ENCODE measurements at places on chromosomes 2 and 18.

- DNase-seq = no peak
These were observed 115.0 kb downstream of the SMAD7 start for GRCh38 chr18:48835745-48836170.

DNA sequence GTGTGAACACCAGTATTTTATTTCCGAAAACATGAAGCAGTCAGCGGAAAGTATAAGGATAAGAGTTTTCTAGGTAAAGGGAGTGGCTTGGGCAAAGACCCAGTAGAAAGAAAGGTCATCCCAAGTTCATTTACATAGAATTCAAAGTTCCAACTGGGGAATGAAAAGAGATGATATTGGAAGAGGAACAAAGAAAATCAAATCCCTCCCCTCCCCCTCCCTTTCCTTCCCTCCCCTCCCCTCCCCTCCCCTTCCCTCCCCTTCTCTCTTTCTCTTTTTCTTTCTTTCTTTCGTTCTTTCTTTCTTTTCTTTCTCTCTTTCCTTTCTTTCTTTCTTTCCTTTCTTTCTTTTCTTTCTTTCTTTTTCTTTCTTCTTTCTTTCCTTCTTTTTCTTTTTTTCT is 675.7 kb upstream of the NRXN1 start:
- no peak for DNase-seq

DNA sequence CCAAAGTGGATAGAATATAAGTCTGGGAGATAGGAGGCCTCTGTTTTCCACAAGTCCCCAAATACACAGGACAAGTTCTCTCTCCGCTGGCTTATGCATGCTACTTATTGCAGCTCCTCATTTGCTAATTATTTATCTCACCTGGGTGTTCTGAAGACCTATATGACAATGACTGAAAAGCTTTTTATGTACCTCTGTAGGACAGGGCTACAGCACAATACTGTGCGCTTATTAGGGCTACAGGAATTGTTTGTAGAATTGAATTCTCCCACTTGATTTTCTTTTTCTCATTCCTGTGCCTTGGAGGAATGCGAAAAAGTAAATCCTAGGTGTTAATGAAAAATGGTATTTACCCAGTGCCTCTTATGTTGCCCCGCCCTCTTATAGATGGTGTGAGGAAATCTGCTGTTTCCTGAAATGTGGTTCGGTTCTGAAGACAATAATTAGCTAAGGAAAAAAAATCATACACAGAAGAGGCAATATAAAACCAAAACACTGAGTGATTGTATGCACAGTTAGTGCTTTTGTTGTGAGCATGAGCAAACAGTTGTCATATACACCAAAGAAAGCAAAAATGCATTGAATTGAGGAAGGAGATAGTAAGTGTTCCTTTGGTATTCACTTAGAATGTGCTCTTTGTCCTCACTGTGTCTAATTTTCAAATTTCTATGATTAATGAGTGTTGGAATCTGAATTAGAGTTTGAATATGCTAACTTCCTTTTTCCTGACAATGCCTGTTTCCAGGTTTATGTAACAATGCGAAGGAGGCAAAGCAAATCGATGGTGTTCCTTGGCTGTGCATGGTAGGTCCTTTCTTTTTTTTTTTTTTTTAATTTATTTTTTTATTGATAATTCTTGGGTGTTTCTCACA is 78.7 kb upstream of the PNPT1 start:
- DNase-seq = no peak

GRCh38 chr18:8247700-8248099 is 361.5 kb upstream of the RAB12 start:
- no peak for DNase-seq

DNA sequence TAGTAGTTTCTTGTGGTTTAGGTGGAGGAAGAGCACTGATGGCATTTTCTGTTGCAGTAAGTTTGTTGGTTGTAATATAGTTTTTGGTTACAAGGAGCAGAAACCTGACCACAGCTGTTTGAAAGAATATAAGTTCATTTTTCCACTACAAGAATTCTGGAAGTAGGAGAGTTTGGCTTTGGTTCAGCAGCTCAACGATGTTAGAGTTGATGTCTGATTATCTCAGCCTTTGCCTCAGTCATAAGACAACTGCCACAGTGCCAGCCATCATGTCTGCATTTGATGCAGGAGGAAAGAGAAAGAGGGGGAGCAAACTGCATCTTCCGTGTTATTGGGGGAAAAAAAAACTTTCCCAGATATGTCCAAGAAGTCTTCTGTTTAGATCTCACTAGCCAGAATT is 119.1 kb downstream of the LYPD1 start:
- DNase-seq = no peak

DNA sequence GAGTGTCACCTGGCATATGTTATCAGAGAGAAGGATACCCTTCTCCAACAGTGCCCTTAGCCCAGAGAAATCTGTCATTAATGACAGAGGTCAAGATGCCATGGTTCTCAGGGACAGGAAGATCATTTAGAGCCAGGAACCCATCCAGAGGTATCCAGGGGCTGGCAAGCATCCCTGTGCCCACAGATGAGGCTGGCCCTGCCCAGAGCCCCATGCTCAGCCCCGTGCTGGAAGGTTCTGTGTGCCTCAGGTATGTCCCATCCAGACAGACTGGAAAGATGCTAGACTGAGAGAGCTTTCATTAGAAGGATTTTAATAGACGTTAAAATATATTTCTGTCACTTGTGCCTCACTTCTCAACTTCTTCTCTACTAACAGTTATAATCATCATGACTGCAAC is 8.2 kb upstream of the TUBB6 start:
- DNase-seq = no peak

DNA sequence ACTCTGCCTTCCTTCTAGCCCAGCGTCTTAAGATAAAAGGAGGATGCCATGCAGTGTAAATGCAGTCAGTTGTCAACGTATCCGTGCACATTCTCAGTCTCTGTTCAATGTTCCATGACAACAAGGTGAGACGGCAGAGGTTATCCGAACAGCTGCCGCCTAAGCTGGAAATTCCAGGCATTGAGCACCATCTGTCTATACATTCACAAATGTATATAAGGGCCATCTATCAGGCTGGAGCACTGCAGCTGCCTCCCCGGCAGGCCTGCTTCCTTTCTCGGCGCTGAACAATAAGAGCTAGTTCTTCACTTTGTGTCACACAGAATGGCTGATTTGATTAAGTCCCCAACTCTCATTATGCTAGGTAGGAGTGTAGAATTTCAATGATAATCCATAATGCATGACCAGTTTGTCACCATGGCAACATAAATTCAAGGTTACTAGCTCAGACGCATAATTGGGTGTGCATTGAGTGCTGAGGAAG is 282.2 kb upstream of the SOX11 start:
- DNase-seq = peak; percentile 100

- no peak for DNase-seq
These were observed 367.0 kb upstream of the RAB12 start for GRCh38 chr18:8242151-8242696.

GRCh38 chr2:102473020-102473419 is at the start of gene SLC9A4:
SLC9A4 (plus strand) TSS chr2:102473226; CDS start chr2:102473760, 534 bp downstream.
- DNase-seq = no peak

Measured in NCI-H524 (cell line).